Activated CD8-positive, alpha-beta T cell treated with anti-CD3 and anti-CD28 coated beads for 36 hours (primary cell): ENCODE measurements at places on chromosomes 6 and 20. TPM values are rescaled to one million over a fixed set of nuclear protein-coding genes. Genes with fewer than 3 reads are reported as not detected.

HLA-DQA2 gene
- total RNA-seq, result 0.18 TPM

EPPIN gene
- not detected for total RNA-seq

TAGAP gene
- 113 TPM for total RNA-seq

SCUBE3 gene
- total RNA-seq, result not detected

TMEM244 gene
- total RNA-seq, result not detected

OR2H2 gene
- not detected for total RNA-seq

PGC gene
- total RNA-seq, result not detected

CLDN20 gene
- total RNA-seq, result not detected

PRDM13 gene
- total RNA-seq, result not detected

MYCT1 gene
- total RNA-seq, result not detected

VWA7 gene
- 1.6 TPM for total RNA-seq

SLC22A7 gene
- total RNA-seq, result not detected

FOXS1 gene
- total RNA-seq, result not detected
